NCI-H226 (cell line): ENCODE measurements at places on chromosomes 16 and 17.
A peak's percentile ranks its signal among the peaks of the same experiment; 100 is the strongest.

GRCh38 chr17:32875923-32876416 is 954 bp downstream of the MYO1D start:
- DNase-seq: no peak

DNA sequence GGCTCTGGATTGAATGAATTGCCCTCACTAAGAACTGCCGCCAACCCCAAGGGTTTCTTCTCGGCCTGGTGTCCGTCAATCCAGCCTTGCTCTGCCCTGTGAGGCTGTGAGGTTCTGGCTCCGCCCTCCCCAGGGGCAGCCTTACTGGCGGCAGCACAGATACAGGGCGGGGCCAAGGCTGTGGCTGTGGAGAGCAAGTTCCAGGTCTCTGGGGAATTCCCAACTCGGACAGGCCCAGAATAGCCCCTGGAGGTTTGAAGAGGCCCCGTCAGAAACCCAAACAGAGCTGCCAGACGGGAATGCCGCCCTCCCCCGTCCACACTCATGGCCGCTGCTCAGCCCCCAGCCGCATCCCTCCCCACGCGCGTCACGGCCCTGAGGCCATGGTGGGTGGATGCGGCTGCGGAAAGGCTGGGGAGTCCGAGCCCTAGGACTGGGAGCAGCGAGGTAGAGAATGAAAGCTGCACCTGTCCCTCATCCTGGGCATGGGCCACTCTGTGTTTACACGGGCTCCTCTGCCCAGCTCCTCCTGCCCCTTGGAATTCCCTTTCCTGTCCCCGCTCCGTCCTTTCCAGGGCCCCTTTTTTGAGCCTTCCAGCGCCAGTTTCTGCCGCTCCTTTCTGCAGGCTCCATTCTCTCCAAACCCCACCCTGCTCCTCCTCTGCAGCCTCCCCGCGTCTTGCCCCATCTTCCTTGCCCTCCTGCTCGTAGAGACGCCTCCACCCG is 660 bp upstream of the PRRT2 start:
- peak; percentile 97 for DNase-seq

DNA sequence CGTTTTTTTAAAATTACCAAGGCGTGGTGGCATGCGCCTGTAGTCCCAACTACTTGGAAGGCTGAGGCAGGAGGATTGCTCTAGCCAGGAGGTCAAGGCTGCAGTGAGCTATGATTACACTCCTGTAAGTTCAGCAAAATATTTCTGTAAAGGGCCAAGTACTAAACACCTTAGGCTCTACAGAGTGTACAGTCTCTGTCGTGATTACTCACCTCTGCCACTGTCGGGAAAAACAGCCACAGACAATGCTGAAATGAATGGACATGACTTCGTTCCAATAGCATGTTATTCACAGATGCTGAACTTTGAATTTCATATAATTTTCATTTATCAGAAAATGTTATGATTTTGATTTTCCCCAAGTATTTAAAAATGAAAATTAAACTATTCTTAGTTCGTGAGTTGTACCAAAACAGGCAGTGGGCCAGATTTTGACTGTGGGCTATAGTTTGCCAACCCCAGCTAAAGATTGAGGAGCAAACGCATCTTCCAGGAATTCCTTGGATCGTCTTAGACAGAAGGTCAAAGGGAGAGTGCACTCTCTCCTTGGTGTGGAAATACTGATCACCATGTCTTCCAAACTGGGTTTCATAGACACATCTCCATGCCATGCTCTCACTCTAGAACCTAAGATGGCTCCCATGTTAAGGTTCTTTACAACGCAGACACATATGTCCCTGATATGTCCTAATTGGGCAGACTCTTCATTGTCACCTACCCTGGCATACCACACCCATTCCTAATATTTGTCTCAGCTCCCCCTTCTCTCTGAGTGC is 89.5 kb downstream of the MARF1 start:
- DNase-seq: no peak

DNA sequence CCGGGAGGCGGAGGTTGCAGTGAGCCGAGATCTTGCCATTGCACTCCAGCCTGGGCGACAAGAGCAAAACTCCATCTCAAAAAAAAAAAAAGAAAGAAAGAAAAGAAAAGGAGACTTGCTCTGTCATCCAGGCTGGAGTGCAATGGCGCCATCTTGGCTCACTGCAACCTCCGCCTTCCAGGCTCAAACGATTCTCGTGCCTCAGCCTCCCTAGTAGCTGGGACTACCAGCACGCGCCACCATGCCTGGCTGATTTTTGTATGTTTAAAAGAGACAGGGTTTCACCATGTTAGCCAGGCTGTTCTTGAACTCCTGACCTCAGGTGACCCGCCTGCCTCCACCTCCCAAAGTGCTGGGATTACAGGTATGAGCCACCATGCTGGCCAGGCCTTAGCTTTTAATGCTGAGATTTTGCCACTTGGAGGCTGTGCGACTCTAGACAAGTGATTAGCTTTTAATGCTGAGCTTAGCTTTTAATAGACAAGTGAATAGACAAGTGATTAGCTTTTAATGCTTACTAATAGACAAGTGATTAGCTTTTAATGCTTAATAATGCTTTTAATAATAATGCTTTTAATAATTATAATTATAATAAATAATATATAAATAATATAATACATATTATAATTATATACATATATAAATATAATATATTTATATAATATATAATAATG is 9.6 kb downstream of the LDAF1 start:
- no peak for DNase-seq

DNA sequence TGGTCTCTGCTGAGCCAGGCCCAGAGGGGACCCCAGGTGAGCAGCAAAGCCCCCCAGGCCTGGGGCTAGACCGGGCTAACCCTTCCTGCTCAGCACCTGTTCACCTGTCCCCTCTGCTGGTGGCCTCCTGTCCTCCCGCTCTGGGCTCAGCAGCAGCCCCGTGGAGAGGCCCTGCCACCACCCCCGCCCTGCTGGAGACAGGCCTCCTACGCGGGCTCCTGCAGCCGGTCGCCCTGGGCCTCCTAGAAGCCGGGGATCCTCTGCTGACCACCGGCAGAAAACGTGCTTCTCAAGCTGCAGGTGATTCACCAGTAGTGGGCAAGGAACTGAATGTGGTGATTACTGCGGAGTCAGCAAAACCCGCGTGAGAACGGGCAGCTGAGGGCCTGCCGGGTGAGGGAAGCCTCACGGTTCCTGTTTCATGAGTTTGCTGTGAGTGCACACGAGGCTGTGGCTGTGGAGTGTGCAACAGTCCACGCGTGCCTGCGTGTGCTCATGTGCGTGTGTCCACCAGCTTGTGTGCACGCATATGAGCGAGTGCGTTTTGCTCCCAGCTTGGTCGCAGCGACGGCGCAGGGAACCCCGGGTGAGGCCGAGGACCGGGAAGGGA is 792 bp downstream of the SECTM1 start:
- DNase-seq: peak; percentile 71

GRCh38 chr16:55949518-55949917 is 74.3 kb upstream of the CES5A start:
- no peak for DNase-seq

GRCh38 chr17:41383690-41384089 is 1.6 kb upstream of the KRT34 start:
- DNase-seq: no peak

DNA sequence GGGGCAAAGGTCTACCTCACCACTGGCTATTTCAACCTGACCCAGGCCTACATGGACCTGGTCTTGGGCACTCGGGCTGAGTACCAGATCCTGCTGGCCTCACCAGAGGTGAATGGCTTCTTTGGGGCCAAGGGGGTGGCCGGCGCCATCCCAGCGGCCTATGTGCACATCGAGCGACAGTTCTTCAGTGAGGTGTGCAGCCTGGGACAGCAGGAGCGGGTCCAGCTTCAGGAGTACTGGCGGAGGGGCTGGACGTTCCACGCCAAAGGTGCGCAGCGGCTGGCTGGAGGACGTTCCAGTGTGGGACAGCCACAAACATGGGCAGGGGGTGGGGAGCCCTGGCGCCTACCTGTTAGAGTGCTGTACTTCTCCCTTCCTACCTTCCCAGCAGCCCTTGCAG is 25.4 kb downstream of the PGS1 start:
- DNase-seq: no peak
